ENCODE measurements at places on chromosomes 3 and 15.

GRCh38 chr15:70519616-70520015 is 243.7 kb downstream of the UACA start:
- DNase-seq = no peak

- no peak for DNase-seq
Observed at GRCh38 chr15:23787346-23788105, 100.4 kb upstream of the NDN start.

GRCh38 chr3:155675094-155675493 is 69.8 kb downstream of the PLCH1 start:
- DNase-seq = no peak

DNA sequence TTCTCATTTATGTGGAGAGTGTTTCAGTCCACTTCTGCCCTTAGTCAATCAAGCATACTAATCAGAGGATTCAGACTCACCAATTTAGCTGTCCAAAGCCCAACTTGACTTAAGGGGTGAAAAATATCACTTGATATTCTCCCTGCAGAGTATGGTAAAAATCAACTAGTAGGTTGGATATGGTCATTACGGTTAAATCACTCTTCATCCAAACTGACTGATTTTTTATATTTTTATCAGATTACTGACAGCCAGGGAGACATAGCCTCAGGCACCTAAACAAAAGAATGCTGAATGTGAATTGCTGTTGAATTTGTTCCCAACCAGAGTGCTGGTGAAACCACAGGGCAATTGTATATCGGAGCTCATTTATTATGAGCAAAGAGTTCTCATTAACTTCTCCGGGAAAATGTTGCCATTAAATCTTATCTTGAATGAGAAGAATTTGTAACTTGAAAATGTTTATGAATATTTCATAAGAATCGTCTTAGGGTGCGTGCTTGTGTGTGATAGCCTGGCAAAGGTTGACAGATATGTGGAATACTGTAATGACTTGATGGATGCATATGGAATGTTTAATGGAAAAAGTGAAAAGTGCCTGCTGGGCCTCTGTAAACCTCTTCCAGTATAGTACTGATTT is 411.2 kb downstream of the NAALADL2 start:
- peak; percentile 6 for DNase-seq

GRCh38 chr3:149784064-149784704 is 8.2 kb downstream of the ANKUB1 start:
- DNase-seq = peak; percentile 9

DNA sequence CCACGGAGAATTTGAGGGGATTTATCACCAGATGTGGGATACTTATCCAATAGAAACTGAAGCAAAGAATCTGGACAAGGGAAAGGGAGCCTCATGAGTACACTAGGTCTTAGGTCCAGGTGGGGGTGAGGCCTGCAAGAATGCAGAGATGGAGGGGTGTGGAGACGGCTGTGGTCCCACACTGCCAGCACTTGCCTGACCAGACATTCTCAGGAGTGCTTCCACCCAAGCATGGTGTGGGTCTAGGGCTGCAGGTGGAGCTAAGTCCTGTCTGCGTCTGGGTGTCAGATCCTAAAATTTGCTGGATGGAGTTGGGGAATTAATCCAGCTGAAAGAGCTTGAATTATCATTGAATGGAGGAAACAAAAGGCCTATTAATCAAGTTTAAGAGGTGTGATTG is 14.4 kb downstream of the PML start:
- no peak for DNase-seq

- DNase-seq = peak; percentile 84
Observed at GRCh38 chr3:52052831-52053306, 3.5 kb downstream of the DUSP7 start.

Data from ELF-1 (cell line).